ENCODE measurements at places on chromosomes 3 and 15.

- no peak for DNase-seq
Observed at GRCh38 chr3:112134335-112135124, 1.5 kb upstream of the GCSAM start.

DNA sequence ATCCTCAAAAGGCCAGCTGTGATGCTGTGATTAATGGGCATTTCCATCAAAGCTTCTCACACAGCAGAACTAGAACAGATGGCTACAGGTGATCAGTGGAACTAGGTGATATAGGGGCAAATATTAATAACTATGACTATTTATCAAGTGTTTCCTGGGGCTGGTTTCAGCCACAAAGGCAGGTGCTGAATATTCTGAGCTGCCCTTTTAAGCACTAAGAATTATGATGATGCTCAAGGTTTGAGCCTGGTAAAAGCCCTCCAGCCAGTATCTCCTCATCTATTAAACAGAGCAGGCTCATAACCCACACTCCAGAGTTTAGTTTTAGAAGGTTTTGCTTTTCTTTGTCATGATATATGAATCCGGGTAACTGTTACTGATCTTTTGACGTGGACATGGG is 129.5 kb upstream of the ACP3 start:
- DNase-seq = no peak

DNA sequence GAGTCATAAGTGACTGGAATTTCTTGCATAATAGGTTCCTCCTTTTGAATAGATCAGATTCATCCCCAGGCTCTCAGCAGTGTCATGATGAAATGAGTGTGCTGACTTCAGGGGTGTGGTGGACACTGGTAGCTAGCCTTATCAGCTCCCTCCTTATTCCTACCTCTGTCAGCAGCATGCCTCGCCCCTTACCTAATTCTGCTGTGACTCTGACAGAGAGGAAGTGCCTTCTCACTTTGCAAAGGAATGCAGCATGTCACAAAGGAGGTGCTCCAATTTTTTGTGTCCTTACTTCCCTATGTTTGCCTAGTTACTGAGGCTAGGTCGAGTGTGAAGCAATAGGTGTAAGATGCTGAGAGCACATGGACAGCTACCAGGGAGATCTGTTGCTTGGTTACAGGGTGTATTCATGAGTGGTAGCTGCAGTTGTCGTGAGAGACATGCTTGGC is 90.6 kb downstream of the TNFAIP8L3 start:
- no peak for DNase-seq

DNA sequence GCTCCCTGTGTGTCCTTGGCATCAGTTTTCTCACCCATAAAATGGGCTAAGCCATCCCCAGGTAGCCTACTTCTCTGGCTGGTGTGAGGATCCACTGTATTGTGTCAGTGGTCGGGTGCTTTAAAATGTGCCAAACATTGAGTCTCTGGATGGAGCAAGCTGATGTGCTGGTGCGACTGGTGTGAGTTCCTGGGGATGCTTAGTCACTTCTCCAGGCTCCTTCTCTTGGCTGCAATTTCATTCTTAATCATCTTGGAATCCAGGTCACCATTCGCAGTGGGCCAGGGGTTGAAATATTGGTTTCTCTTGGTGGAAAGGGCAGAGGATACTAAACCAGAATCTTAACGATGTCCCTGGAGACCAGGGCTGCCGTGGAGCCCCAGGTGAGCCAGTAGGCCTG is 29.3 kb downstream of the SCN5A start:
- no peak for DNase-seq

DNA sequence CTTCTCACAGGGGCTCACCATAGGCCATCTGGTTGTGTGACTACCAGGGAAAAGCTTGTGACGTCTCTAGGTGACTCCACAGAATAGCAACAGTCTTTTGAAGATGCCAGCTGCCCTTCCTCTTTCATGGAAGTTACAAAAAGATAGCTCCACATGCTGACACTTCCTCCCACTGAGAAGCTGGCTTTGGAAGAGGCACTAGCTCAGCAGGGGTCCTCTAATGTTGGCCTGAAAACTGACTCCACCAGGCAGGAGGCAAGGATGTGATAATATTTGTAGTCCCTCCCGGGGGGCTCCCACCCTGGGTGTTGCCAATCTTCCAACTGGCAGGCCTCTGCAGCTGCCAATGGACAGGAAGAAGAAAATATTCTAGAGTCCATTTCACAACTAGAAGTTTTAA is 343.5 kb downstream of the NEK10 start:
- no peak for DNase-seq

DNA sequence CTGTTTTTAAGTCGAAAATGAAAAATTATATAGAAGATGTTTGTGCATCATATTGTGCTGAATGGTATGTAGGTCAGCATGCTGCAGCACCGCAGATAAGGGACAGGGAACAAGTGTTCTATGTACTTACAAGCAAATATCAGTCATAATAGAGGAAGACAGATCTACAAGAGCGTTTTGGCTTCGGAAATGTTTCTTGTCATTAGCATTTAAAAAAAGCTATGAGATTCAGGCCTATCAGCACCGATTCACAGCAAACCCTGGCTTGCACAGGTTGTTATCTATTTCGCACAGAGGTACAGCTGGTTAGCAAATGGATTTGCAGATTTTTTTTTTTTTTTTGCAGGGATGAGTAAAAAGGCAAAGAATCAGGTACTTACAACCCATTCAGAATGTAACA is 204.2 kb upstream of the TBC1D5 start:
- no peak for DNase-seq

DNA sequence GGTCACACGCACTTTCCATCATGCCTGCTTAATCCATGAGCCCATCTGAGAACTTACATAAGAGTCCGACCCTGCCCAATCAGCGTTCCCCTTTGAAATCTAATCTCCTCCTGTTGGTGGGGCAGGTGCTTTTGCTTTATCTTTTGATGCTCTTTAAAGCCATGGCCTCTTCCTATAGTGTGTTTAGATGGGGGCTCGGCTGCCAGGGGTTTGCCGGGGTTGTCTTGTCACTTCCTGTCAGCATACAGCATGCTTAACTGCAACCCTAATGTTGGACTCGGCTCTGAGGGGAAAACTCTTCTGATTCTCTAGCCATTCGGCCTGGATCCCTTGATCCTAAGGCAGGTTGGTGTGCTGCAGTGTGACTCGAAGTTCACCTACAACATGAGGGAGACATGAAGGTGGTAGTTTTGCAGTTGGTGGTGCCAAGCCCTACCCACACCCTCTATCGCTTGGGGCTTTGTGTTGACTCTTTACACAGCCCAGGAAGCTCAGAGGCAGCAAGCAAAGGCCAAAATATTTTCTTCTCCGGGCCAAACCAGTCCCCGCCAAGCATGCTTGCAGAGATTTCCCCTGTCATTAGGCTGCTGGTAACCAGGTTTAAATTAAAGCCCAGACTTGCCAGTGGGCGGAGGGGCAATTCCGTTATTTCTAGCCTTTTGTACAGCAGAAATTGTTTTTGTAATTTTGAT is 218.7 kb downstream of the FEZF2 start:
- DNase-seq = no peak

DNA sequence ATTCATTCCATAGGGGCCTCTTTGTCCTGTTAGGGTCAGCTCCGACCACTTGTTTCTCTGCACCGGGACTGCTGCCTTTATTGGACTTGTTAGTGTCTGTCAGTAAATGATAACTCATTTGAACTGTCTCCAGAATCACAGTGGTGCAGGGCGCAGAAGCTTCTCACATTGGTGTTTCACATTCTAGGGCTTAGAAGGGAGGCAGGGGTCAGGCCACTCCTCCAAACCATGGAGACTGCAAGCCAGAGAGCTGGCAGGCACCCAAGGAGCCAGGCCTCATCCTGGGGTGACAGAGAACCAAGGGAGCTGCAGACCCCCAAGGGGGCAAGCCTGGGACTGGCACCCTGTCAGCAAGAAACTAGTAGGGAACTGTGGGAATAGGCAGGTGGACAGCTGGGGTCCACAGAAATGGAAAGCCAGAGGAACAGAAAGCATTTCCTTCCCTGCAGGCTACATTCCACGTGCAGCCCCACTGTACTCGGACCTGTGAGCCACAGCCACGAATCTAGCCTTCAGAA is 49.1 kb downstream of the CCNL1 start:
- DNase-seq = no peak

GRCh38 chr3:126777366-126777765 is 73.3 kb downstream of the CHCHD6 start:
- no peak for DNase-seq

GRCh38 chr15:47872869-47873432 is 155.6 kb downstream of the SEMA6D start:
- no peak for DNase-seq

- peak; percentile 22 for DNase-seq
Observed at GRCh38 chr3:156150434-156151066, 30.2 kb downstream of the KCNAB1 start.

DNA sequence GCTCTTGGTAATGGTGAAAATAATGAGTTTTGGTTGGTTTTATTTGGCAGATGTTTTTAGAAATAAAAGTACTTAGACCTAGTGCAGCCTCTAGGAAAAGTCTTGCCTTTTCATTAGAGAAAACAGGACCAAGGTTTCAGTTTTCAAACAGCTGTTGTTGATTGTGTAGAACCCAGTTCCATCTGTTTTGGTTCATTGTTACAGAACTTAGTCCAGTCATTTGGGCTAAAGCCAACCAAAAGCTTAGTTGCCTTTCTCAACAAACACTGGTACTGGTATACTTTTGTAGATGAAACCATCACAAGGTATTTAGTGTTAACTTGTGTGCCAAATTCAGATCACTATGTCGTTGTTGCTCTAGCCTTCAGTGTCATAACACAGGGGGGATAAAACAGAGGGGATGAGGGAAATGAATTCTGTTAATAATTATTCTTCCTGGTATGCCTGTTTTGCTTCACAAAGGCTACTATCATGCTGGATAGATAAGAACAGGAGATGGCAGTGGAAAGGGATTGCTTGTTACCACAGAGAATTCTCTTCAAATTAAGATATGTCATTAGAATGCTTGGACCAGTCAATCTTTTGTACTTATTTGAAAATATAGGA is 12.6 kb upstream of the APH1B start:
- DNase-seq = no peak

DNA sequence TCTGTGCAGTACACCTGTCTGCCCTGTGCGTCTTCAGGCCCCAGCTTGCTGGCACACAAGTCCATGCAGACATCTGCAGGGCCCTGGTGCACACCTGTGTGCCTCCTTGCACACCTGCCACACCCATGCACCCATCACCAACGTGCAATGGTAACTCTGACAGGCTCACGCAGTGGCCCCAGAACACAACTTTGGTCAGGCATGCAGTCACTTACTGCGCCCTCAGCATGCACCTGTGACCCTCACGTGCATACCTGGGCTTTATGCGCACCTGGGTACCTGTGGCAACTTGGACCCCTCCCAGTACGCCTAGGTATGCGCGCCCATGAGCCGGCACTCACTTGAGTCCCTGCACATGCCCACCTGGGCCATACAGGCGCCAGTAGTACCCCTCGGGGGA is 1.7 kb downstream of the PLXND1 start:
- no peak for DNase-seq

GRCh38 chr3:110752307-110752706 is 319.3 kb upstream of the NECTIN3 start:
- DNase-seq = no peak

- DNase-seq = no peak
Observed at GRCh38 chr3:190019844-190020243, 100.9 kb downstream of the P3H2 start.

- no peak for DNase-seq
Observed at GRCh38 chr15:80570553-80570952, 124.6 kb upstream of the ABHD17C start.

DNA sequence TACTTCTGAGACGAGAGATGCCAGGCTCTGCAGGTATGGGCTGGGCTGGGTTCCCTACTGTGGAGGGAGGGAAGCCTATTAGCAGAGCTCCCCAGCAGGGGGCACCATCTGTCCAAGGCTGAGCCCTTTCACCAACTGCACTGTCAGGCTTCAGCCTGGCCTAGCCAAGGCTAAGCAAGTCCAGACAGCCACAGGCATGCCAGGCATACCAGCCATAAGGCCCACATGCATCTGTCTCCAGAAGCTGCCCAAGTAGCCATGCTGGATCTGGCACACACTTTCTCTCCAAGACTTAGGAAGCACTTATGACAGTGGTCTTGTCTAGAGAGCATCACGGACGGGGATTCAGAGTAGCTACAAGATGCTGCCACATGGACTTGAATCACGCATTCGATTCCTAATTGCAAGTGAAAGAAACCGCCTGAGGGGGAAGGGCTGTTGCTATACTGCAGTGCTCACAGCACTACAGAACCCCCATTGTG is 28.3 kb downstream of the RUVBL1 start:
- DNase-seq = peak; percentile 74

- DNase-seq = no peak
Observed at GRCh38 chr15:101368086-101368780, 73.2 kb upstream of the SNRPA1 start.

- DNase-seq = no peak
Observed at GRCh38 chr3:194632809-194633348, 340 bp downstream of the TMEM44 start.

- peak; percentile 34 for DNase-seq
Observed at GRCh38 chr3:194686816-194687637, 1.3 kb downstream of the FAM43A start.

DNA sequence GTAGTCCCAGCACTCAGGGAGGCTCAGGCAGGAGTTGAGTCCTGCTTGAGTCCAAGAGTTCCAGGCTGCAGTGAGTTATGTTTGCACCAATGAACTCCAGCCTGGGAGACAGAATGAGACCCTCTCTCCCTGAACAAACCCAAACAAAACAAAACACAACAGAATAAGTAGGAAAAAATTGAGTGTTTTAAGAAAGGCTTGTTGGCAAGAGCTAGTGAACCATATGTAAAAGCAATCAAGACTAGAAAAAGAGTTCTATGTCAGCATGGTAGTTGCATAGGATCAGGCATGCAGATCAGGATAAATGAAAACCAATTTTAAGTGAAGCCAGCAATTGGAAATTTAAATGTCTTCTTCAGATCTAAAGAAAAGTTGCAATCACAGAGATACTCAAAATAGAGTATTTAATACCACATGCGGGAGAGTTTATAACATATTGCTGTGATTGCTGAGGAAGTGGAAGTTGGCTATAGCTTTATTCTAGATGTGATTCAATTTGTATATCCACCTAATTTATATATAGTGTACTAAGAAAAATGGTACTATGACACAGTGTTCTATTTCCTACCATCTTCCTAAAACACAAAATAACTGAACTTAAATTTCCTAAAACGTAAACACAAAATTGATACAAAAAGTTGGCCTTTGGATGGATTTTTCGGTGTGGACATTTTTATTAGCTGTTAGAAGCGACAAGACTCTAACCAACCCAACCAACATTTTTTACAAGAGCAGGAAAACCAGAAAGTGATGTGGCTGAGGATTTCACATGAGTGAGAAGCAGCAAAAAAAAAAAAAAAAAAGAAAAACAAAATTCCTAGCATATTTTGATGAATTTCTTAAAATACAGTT is 101.9 kb upstream of the ROBO1 start:
- DNase-seq = no peak

DNA sequence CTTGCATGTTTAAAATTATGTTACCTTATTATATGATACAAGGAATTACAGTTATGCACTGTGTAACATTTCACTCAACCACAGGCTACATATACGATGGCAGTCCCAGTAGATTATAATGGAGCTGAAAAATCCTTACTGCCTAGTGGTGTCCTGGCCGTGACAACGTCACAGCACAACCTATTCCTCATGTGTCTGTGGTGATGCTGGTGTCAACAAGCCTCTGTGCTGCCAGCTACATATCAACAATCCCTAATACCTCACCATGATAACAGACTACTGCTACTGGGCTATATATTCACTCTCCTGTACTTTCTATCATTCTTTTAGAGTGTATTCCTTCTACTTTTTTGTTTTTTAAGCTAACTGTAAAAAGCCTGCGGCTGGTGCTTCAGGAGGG is 80.2 kb upstream of the OCA2 start:
- no peak for DNase-seq

All from activated naive CD4-positive, alpha-beta T cell treated with anti-CD3 and anti-CD28 coated beads, Interleukin-2, amount 50 U/mL, for 16 hours (primary cell).